ENCODE measurements at places on chromosomes 12 and 14. TPM values are rescaled to one million over a fixed set of nuclear protein-coding genes. Genes with fewer than 3 reads are reported as not detected.

Gene ZDHHC22
- total RNA-seq = 0.37 TPM

Gene DHRS2
- total RNA-seq = 8.7 TPM

Gene NXPH4
- 3.8 TPM for total RNA-seq

Gene SLC39A9
- 40.2 TPM for total RNA-seq

Gene KRT7
- 3,814 TPM for total RNA-seq

Gene CPNE6
- not detected for total RNA-seq

Gene KLHDC1
- total RNA-seq = 0.50 TPM

Gene INTS13
- 28.3 TPM for total RNA-seq

Gene SPIC
- not detected for total RNA-seq

Gene BEST3
- total RNA-seq = 1.1 TPM

Gene KRT71
- total RNA-seq = not detected

Gene NYNRIN
- total RNA-seq = 0.15 TPM

Gene C12orf54
- not detected for total RNA-seq

Gene PSMB11
- not detected for total RNA-seq

Gene IKBIP
- total RNA-seq = 65.6 TPM

Gene PARP11
- 1.7 TPM for total RNA-seq

Gene OR6C2
- total RNA-seq = not detected

Gene IL31
- not detected for total RNA-seq

Gene FLVCR2
- 2.3 TPM for total RNA-seq

Gene PRKD1
- total RNA-seq = 2.8 TPM

Gene ACVR1B
- total RNA-seq = 16.0 TPM

Gene DENND5B
- total RNA-seq = 15.0 TPM
